ENCODE measurements at places on chromosomes 1 and 21. TPM values are rescaled to one million over a fixed set of nuclear protein-coding genes. Genes with fewer than 3 reads are reported as not detected.

The NEGR1 gene
- 22.5 TPM for total RNA-seq

The EVI5 gene
- total RNA-seq, result 33.4 TPM

The RNU1-1 gene
- total RNA-seq, result under 0.01 TPM

The CLCA4 gene
- total RNA-seq, result not detected

The SPRR3 gene
- not detected for total RNA-seq

The IGSF3 gene
- total RNA-seq, result 0.37 TPM

The PTGER3 gene
- total RNA-seq, result 3.0 TPM

The PADI2 gene
- not detected for total RNA-seq
